ENCODE measurements at places on chromosomes 11 and 22. TPM values are rescaled to one million over a fixed set of nuclear protein-coding genes. Genes with fewer than 3 reads are reported as not detected.

BEST1 gene
- total RNA-seq = not detected

CDC42EP1 gene
- total RNA-seq = 1.1 TPM

DNA sequence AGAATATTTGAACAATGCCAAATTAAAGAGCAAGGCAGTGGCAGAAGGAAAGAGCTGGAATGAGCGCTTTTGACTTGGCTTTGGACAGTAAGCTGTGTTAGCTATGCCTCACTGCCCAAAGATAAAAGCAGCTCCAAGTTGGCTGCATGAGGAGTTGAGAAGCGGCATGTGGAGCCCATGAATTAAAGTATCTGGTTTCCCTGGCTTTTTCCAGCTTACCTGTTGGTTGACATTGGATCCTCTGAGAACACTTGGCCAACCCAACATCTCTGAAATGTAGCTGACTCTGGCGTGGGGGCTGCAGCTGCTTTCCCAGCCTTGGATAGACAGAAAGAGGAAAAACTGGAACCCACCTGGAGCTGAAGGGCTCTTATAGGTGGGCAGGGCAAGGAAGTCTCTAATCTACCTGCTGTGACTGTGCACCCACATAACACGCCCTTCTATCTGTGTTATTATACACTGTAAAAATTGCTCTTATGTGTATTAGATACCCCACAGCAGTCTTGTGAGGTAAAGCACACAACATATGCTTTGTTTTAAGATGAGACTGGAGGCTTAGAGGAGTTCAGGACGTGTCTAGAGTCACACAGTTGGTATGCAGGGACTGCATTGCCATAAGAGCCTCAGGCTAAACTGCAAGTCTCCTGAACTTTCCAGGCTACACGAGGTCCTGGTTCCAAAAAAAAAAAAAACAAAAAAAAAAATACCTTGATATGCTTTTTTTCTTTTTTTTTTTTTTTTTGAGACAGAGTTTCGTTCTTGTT is 5.8 kb downstream of the UBASH3B start:
- DNase-seq = no peak

GRCh38 chr11:9664276-9665171 is 647 bp downstream of the SWAP70 start:
- DNase-seq = no peak

HOATZ gene
- total RNA-seq = not detected

GRCh38 chr11:83566950-83567349 is 280.8 kb upstream of the CCDC90B start:
- DNase-seq = no peak

DNA sequence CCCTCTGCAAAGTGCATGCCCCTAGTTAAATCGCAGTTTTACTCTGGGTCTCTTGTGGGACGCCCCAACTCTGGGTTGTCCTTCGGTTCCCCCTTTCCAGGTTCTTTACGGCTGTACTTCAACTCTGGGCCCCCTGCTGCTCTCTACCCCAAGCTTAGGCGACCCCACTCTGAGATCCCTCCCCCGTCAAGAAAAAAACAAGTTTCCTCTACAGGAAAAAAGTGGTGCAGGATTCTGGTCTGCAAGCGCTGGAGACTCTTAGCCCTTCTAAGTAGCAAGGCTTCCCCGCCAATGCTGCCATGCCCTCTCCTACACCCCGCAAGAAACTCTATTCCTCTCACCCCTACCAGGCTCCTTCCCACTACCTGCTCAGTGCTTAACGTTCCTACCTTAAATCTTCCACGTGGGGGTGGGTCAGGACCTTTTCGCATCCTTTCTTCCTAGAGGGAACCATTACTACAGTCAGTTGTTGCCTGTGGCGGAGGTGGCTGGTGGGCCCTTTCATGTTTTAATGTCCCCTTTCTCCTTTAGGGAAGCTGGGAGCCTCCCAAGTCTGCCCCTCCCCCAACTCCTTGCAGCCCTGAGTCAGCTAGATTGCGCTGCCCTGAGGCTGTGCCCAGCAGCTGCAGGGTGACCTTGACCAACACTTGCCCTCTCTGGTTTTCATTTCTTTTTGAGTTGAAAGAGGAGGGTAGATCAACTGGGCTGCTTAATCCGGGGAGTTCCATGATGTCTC is 1.4 kb downstream of the NEFH start:
- no peak for DNase-seq

Measured in activated T-helper 2 cell treated with anti-CD3 and anti-CD28 coated beads, Interferon-gamma antibody, Interleukin-2, Interleukin-4, amounts not matched to agents 10 μg/mL and 5 μg/mL and 100 μg/mL, durations not matched to agents 14 hours and 24 hours and 36 hours (primary cell).